ENCODE measurements at places on chromosomes 16 and 17.

- DNase-seq: no peak
Measured at GRCh38 chr16:61820398-61820797, 215.8 kb downstream of the CDH8 start.

- no peak for DNase-seq
Measured at GRCh38 chr17:28466001-28466400, 7.4 kb upstream of the SLC13A2 start.

DNA sequence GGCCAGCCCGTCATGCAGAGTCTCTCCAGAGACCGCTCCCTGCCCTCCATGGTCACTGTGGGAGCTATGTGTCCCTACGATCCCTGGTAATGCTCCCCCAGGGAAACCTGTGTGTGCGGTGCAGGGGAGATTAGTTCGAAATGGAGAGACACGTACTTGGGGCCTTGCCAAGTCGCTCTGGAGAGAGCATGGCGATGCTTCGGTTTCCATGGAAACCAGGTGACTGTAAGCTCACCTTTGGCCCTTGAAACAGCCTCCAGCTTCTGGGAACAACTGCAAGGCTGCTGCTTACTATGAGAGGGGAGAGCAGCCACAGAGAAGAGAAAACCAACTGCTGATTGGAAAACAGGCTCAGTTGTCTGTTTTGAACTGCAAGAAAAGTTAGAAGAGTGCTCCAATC lies 879.7 kb upstream of the EEF2KMT start:
- DNase-seq: no peak

DNA sequence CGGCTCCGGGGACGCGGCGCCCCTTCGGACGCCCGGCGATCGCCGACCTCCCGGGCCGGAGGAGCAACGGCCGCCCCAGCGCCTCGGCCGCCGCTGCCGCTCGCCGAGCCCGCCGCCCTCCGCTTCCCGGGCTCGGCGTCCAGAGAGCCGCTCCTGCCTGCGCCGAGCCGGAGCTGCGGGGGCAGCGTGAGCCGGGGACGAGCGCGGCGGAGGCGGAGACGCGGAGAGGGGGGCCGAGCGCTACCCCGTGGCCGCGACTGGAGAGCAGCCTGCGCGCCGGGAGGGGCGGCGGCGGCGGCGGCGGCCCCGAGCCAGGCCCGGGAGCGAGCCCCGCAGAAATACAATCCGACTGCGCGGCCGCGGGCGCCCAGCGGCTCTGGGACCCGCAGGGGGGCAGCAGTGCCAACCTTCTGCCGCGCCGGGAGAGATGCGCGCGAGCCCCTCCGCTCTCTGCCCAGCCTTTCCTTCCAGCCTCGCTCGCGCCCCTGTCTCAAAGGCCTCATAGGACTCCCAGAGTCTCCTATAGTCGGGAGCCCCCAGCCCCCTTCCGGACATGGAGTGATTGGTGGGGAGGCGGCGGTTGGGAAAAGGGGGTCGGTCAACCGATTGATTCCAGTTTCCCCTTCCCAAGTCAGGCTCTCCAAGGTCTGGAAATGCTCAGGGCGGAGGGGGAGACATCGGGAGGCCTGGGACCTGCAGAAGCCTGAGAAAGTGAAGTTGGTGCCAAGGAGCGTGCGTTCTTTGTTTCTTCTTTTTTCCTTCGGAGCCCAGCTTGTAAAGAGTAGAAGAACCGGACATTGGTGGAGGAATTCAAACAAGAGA lies 1.0 kb upstream of the SDK2 start:
- no peak for DNase-seq

- DNase-seq: no peak
Measured at GRCh38 chr17:7058831-7059447, 15.0 kb upstream of the SLC16A11 start.

GRCh38 chr17:81193051-81193410 lies 27.0 kb upstream of the AATK start:
- no peak for DNase-seq

GRCh38 chr16:57801098-57801808 lies 1.0 kb downstream of the KIFC3 start:
- DNase-seq: no peak

GRCh38 chr17:47218896-47219430 lies 9.8 kb downstream of the MYL4 start:
- no peak for DNase-seq

- DNase-seq: no peak
Measured at GRCh38 chr17:71477356-71477755, 643.5 kb upstream of the SOX9 start.

DNA sequence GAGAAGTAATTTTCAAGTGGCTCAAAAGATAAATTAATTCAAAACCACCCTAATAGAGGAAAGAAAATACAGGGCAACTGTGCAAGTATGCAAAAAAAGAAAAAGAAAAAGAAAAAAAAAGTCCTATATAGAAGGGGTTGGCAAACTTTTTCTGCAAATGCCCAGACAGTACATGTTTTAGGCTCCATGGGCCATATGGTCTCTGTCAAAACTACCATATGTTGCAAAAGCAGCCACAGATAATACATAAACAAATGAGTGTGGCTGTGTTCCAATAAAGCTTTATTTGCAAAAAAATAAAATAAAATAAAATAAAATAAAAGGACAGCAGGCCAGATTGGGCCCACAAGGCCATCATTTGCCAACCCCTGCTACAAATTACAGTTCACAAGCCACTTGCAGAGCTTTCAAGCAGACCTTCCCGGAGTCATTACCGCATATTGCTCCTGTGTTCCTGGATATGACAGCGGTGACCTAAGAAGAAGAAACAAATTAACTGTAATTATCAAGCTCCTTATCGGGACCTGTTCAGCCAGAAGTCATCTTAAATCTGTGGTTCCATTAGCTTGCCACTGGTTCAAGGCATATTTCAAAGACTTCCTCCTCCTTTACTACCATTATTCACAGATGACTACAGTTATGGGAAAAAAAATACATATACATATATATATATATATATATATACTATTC lies 15.9 kb downstream of the ZC3H7A start:
- no peak for DNase-seq

DNA sequence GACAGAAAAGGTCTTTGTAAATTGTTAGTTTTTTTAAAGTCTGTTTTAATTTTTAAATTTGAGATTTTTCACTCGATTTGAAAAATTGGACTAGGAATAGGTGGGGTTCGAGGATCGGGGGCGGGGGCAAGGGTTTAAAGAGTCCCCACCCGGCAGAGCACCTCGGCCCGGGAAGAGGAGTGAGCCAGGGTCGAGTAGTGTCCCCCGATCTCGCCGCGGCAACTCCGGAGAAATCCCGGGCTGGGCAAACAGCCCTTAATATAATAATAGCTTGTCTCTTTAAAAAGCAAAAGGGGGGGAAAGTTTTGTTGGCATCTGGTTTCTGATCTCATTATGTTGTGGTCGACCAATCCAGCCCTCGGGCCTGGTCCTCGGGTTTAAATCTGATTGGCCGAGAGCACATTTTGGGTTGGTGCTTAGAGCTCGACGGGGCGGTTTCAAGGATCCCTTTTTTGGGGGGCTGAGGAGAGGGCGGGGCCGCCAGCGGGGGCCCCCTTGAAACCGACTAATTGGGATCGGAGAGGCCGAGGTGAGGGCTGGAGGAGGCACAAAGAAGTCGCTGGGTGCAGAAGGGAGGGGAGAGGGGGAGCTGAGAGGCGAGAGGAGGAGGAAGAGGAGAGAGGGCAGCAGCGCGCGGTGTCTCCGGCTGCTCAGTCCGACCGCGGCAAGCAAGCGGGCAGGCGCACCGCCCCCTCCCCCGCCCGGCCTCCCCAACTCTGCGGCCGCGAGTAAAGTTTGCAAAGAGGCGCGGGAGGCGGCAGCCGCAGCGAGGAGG lies at the start of gene FZD2:
TSS of gene FZD2 (plus strand) at position 653 of the 775 bp plus-strand sequence. CDS start 205 bp downstream, outside the sequence.
- peak; percentile 95 for DNase-seq

DNA sequence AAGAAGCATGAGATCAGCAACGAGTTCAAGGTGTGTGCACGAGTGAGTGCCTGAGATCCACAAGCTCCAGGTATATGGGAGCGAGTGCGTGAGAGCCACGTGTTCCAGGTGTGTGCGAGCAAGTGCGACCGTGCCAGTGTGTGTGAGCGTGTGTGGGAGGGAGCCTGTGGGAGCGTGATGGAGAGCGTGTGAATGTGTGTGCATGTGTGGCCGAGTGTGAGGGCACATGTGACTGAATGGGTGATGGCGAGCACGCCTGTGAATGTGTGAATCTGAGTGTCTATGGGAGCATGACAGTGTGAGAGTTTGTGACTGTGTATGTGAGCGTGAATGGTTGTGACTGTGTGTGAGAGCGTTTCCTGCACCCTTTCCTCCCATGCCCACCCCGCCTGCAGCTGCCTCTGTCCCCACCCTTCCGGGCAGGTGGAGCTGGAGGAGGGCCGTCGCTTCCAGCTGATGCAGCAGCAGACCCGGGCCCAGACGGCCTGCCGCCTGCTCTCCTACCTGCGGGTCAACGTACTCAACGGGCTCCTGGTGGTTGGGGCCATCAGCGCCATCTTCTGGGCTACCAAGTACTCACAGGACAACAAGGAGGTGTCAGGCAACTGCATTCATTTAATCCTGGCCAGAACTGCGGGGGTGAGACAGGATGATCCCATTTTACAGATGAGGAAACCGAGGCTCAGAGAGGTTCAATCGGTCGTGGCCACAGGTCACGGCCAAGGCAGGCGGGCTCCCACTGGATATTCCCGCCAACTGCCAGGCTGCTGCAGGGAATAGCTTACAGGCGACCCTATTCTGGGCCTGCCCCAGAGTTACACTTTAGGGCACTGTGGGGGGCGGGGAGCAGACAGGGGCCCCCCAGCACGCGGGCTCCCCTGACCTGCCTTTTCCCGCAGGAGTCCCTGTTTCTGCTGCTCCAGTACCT lies 3.7 kb downstream of the TMC8 start:
- DNase-seq: peak; percentile 79

- no peak for DNase-seq
Measured at GRCh38 chr16:51543971-51544370, 392.9 kb upstream of the SALL1 start.

GRCh38 chr17:57387575-57387974 lies 131.3 kb downstream of the MSI2 start:
- DNase-seq: no peak

DNA sequence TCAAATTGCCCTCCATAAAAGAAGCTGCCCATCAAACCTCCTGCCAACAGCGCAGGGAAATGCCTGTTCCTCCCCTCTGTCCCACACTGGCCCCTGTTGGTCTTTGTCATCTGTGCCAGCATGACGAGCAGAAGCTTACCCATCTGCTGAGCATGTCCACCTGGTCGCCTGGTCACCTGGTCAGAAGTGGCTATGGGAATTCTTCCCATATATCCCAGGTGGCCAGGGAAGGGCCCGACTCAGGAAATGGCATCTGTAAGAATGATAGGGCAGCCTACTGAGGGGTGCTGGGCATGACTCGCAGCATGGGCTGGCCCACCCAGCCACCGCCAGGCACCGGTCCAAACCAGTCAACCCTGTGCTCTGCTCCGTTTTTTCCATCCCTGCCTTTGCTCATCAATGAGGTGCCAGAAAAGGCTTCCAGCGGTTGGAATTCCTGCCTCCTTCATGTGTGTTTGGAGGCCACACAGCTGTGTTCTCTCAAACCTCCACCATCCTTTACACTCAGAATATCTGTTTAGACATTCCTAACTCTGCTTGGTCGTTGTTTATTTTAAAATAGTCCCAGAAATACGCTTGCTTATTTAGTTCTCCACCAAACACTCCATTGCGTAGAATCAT lies 145.2 kb downstream of the CLEC16A start:
- no peak for DNase-seq

Measured in HAP-1 (cell line).